Epithelial cell of umbilical artery (primary cell): ENCODE measurements at places on chromosomes 16 and 17. TPM values are rescaled to one million over a fixed set of nuclear protein-coding genes. Genes with fewer than 3 reads are reported as not detected.

CCL1 gene
- 1.5 TPM in 1 of 2 replicates, not detected in the other for total RNA-seq

MSLN gene
- total RNA-seq = not detected in 2 replicates

CCDC200 gene
- total RNA-seq = not detected in 2 replicates

IL4R gene
- 30.9 and 38.0 TPM in 2 replicates for total RNA-seq

NPB gene
- not detected in 2 replicates for total RNA-seq

CMTM1 gene
- 0.32 and 0.91 TPM in 2 replicates for total RNA-seq

KRT31 gene
- total RNA-seq = not detected in 2 replicates

SLC47A1 gene
- total RNA-seq = 2.3 and 4.4 TPM in 2 replicates

ANKRD40CL gene
- total RNA-seq = not detected in 2 replicates

NOTUM gene
- not detected in 2 replicates for total RNA-seq

KRT222 gene
- total RNA-seq = not detected in 2 replicates

CNTNAP1 gene
- 2.6 and 11.2 TPM in 2 replicates for total RNA-seq

PPP1R1B gene
- total RNA-seq = not detected in 2 replicates

TRAPPC2L gene
- total RNA-seq = 42.9 and 61.4 TPM in 2 replicates

TBC1D3L gene
- 1.3 and 2.7 TPM in 2 replicates for total RNA-seq

CAPNS2 gene
- 0.97 and 2.3 TPM in 2 replicates for total RNA-seq

RHBDF2 gene
- 8.1 and 18.1 TPM in 2 replicates for total RNA-seq

CORO6 gene
- total RNA-seq = 2.9 and 4.0 TPM in 2 replicates

TCAP gene
- total RNA-seq = under 0.01 and 0.15 TPM in 2 replicates
